Fibroblast of the conjunctiva (primary cell): ENCODE measurements at places on chromosomes 13 and 19.

GRCh38 chr13:32092496-32092895 lies 60.9 kb downstream of the FRY start:
- DNase-seq: no peak

DNA sequence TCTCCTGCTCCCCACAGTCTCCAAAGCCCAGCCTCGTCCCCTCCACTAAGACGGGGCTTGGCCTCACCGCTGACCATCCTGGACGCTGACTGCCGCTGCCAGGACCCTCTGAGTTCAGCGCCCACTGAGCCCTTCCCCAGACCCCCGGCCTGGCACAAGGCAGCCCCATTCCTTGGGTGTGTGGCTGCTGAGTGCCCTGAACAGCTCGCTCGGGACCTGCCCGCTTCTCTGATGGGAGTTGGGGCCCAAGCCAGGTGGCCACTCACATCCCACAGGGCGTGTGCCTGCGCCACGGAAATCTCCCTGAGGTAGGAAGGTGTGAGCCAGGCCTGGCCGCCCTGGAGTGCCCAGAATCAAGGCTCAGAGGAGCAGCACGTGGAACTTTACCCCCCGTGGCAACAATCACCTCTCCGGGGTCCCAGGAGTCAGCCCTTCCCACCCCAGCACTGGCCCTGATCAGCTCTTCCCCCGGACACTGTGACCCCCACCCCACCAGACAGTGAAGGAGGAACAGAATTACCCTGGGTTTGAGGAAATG lies 20.8 kb downstream of the C13orf46 start:
- no peak for DNase-seq

GRCh38 chr19:47765523-47766358 lies 12.8 kb upstream of the SELENOW start:
- no peak for DNase-seq

- peak; percentile 97 for DNase-seq
Observed at GRCh38 chr13:110396913-110397381, 89.9 kb downstream of the COL4A2 start.
